WTC11 (cell line): ENCODE measurements at places on chromosomes 11 and 22.

DNA sequence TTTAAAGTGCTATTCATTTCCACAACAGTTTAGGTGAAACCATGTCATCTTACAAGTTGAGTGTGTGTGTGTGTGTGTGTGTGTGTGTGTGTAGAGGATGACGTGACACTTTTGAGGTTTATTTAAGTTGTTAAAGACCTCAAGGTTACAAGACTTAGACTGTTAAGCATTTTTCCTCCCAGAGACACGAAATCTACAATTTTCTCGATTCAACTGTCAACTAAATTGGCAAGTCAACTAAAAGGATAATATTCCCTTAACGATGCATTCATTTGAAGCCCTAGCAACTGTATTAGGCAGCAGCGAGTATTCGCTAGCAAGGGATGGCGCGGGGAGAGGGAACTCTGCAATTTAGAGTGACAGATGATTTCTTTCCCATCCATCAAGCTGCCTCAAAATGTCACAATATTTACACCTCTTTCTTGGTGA is 17.6 kb upstream of the BDNF start:
- no peak for DNase-seq

DNA sequence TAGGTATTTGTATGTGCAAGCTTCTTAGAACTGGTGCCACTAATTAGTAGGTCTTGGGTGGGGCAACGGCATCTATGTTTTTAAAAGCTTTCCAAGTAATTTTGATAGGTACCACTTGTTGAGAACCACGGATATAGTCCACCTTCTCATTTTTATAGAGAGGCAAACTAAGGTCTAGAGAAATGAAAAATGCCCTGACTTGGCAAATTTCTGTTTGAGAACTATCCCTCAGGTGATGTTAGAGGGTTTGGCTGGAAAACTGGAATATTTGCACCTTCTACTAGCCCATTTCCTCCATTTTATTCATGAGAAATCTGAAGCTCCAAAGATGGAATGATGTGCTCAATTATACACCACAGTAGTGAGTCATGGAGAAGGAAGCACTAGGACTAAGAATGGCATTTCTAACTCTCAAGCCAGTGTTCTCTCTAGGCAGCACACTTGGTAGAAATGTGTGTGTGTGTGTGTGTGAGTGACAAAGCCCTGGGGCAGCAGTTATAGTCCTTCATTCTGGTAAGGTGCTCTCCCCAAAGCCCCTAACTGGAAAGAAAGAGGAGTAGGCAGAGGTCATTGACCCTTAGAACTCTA is 1.8 kb upstream of the TMEM86A start:
- DNase-seq, result no peak

DNA sequence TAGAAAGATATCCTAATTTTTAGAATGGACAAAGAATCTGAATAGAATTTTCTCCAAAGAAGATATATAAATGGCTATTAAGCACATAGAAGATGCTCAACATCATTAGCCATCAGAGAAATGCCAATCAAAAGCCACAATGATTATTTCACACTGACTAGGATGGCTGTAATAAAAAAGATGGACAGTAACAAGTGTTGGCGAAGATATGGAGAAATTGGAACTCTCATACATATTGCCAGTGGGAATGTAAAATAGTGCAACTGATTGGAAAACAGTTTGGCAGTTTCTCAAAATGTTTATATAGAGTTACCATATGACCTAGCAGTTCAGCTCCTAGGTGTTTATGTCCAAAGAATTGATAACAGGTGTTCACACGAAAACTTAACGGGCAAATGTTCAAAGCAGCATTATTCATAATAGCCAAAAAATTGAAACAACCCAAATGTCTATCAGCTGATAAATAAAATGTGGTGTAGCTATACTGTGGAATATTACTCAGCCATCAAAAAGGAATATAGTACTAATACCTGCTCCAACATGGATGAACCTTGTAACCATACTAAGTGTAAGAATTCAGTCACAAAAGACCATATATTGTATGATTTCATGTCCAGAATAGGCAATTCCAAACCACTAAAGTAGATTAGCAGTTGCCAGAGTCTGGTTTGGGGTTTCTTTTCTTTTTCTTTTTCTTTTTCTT is 29.7 kb downstream of the ART5 start:
- DNase-seq, result no peak

DNA sequence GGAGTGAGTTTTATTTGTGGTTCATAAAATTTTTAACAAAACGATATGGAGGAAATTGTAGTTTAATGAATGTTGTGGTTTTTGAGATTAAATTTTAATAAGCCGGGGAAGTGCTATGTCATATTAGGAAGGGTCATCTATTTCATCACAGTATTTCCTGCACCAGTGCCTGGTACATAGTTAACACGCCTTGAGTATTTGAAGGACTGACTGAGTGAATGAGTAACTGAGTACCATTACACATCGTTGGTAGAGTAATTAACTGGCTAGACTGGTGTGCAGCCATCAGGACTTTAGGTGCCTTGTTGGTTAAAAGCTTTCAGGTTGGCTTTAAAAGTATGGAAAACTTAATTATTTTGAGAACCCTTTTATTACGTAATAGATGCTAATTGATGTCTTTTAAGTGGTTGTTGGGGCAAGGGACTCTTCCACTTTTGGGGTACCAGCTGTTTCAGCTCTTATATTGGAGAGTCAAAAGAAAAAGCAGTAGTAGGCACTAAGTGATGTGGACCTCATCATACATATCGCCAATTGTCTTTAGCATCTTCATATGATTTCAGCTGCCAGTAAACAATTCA is 101.8 kb downstream of the DDX10 start:
- DNase-seq, result no peak

DNA sequence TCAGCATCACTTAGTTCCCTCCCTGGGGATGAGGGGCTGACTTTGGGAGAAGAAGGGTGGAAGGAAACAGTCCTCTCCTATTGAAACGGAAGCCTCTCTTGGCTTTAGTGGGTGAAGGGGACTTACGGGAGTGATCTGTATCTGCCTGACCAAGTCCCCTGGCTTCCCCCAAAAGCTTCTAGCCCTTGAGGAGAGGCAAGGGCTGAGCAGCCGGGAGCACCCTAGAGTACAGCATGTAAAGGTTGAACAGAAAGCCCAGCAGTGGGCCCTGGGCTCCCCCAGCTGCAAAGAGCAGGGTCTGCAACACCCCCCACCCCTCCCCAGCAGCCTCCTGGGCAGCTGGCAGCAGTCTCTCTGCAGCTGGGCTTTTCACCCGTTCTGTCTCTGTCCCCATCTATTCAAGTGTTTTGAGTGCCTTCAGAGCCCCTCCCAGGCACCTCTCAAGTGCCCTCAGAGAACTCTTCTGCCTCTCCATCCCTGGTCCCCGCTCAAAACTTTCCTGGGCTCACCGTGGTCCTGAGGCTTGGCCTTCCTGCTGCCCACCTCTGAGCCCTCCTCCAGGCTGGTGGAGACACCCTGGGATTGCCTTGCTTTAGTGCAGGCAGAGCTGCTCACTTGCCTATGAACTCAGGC is 2.7 kb downstream of the CAPN5 start:
- no peak for DNase-seq

GRCh38 chr11:19437760-19438159 is 197.0 kb upstream of the E2F8 start:
- no peak for DNase-seq
